Stimulated activated CD4-positive, alpha-beta T cell treated with anti-CD3 and anti-CD28 coated beads, TNF-alpha, amount 100 ng/mL, for 4 hours (primary cell): ENCODE measurements at places on chromosomes 6 and 20.

- no peak for DNase-seq
These were observed 376.9 kb downstream of the RNGTT start for GRCh38 chr6:88586371-88587149.

GRCh38 chr6:42714098-42714761, 8.2 kb downstream of the PRPH2 start:
- no peak for DNase-seq

DNA sequence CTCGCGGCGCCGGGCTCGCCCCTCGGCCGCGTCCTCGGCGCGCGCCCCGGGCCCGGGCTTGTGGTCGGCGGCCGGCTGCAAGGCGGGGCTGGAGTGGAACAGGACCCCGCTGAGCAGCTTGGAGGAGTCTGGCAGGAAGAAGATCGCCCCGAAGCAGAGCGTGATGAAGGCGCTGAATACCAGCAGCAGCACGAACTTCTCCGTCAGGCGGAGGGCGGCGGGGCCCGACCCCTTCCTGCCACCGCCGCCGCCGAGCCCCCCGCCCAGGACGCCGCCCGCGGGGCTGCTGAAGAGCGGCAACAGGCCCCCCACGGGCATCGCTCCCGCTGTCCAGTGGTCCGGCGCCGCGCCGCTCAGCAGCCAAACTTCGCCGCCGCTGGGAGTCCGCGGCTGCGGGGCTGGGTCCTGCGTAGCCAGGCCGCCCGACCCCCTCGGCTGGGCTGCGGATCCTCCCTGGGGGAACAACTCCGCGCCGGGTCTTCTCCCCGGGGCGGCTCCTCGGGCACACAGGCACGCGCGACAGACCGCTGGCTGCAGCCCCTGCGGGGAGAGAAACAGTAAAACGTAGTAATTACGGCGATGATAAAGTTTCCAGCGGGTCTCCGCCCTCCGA, 707 bp downstream of the MAN1A1 start:
- DNase-seq: no peak

GRCh38 chr6:149941583-149942460, at the start of gene ULBP2:
Gene ULBP2 (plus strand): TSS chr6:149942014. CDS start chr6:149942073, 59 bp downstream.
- peak; percentile 86 for DNase-seq

DNA sequence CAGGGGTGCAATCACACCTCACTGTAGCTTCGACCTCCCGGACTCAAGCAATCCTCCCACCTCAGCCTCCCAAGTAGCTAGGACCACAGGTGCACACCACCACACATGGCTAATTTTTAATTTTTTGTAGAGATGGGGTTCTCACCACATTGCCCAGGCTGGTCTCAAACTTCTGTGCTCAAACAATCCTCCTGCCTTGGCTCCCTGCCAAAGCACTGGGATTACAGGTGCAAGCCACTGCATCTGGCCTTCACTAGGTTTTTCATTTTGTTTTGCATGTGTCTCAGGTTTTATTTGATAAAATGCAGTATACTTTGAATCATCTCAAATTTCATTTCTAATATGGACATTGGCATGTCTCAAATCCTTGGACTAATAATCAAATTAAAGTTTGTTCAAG, 98.7 kb downstream of the SLC16A10 start:
- no peak for DNase-seq
